Foreskin melanocyte (primary cell): ENCODE measurements at places on chromosomes 7 and 10.

DNA sequence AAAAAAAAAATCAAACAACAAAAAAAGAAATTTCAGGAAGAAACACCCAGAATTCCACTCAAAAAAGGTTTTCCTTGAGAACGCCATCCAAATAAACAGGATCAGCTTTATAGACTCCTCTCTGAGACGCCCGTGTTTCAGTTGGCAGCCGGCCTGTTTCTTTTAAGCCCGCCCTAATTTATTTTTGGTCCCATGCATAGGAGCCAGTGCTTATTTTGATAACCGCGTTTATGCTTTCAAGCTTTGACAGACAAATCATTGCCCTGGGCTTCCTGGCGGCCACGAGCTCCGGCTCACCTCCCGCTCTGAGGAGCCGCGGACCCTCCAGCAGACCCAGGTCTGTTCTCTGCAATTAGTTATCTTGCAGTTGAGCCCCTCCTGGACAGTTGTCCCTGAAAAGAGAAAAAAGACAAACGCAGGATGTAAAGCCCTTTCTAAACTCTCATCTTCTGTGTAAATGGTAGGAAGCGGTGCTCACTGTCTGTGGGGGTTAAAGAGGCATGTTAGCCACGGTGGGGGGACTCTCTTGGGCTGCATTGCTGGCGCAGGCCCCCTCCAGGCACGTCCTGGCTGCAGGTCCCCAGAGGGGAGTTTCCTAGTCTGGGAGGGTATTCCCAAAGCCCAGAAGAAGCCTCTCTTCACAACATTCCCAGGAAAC, 22.2 kb upstream of the UNCX start:
- DNase-seq: no peak

- no peak for DNase-seq
These were observed 131.8 kb upstream of the CTTNBP2 start for GRCh38 chr7:118005026-118005425.

DNA sequence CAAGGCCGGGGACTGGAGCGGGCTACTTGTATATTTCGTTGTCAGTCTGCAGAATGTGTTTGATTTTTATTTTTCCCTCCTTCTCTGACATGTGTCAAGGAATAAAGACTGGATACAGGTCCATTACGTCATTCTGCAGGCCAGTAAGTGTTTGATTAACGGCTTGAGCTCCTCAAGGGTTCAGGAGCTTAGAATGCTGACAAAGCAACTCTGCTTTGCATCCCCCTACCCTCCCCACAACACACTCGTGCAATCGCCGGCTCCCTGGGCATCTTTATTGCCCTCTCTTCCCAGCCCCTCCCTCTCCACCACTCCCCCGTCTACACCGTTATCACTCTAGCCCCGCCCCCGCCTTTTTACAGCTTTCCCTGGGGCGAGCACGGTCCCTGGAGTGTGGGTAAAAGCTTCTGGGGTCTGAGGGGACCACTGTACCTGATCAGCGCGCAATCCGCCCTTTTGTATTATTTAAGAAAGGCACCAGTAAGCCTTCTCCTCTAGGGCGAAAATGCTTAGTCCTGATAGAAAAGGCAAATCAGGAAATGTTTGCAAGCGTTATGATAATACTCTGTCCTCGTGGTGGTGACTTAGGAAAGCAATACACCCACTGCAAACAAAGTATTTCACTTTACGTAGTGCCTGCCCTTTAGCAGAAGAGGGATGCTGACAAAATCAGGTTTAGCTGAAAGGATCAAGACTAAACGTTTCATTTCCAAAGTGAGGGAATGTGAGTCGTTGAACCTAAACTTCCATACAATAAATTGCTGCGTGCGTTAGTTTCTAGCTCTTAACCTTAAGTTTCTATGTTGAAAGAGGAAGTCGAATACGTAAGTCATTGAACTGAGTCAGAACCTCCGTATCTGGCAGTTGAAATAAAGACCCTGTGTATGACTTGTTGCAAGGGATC, 1.4 kb upstream of the CREB5 start:
- peak; percentile 29 for DNase-seq

DNA sequence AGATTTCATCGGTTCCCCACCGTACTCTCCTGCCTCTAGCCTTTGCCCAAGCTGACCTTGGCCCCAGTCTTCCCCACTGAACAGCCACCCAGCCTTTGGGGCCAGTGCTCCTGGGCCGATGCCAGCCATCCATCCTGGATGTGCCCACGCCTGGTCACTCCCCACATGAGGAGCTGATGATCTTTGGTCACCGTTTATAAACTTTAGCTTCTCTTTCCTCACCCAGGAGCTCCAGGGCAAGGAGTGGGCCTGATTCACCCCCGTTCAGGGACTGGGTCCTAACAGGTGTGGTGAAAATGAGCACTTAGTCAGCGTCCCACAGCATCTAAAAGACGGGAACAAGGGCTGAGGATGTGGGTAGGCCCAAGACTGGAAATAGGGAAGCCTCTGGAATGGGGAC, 22.9 kb downstream of the GTF2IRD1 start:
- DNase-seq: no peak

GRCh38 chr7:135994466-135995205, 17.5 kb upstream of the MTPN start:
- no peak for DNase-seq

DNA sequence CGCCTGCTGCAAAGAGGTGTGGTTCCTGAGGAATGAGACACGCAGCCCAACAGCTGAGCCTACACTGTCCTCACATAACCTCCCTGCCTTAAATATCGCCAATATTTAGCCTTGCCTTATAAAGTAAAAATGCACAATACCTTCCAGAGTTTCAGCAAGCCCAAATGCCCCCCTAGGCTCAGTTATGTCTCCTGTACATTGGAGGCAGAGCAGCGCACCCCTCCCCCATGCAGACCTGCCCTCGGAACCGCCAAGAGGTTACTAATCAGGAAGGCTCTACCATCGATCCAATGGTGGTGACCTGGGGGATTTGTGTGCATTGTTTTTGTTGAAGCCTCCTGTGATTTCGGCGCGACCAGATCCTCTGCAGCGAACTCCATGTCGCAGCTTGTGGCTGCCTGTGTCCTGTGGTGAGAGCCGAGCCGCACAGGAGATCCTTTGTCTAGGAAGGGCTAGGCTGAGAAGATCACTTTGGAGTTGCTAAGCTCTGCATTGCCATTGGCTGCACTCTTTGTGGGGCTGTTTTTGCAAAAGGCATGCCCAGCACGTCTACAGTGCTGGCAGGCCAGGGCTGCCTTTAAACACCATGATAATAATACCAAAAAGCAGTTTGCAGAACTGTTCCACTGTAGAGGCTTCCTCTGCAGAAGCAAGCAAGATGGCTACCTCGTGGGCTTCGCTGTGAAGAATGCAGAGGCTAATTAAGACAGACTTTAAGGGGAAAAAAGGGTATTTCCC, 40.1 kb downstream of the TET1 start:
- peak; percentile 96 for DNase-seq

- DNase-seq: no peak
These were observed 8.6 kb upstream of the ADARB2 start for GRCh38 chr10:1745780-1746456.

DNA sequence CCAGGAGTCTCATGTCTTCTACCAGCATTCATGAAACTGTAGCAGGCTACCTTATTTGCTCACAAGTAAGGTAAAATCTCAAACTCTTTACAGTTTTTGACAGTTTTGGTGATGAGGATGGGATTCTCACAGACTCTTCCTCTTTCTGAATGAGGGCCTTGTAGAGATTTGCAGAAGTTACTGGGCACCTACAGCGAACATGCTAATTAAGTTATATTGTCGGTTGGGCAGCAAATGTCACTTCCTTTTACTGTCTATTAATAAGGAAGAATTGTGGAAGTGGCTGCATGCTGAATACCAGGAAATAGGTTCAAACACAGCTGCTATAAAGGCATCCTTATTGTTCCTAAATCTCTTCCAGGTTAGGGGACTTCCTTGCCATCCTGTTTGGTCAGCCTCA, 189.6 kb downstream of the DNAJC1 start:
- no peak for DNase-seq

DNA sequence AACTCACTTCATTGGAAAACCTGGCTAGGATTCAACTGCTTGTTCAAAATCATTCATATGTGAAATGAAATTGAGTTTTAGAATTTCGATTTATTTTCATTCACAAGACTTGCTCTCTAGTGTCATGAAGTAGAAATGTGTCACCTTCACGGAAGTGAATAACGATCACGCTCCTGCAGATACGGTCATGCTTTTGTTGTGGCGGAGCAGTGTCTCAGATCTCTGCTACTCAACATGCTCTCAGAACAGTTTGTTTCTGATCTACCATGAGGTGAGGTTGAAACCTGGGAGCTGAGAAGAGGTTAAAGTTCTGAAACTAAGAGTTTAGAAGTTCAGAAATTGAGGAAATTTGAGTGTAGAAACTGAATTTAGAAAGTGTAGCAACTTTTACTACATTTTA, 13.8 kb upstream of the PITRM1 start:
- DNase-seq: no peak

- DNase-seq: no peak
These were observed 31.3 kb downstream of the CH25H start for GRCh38 chr10:89175816-89176215.

DNA sequence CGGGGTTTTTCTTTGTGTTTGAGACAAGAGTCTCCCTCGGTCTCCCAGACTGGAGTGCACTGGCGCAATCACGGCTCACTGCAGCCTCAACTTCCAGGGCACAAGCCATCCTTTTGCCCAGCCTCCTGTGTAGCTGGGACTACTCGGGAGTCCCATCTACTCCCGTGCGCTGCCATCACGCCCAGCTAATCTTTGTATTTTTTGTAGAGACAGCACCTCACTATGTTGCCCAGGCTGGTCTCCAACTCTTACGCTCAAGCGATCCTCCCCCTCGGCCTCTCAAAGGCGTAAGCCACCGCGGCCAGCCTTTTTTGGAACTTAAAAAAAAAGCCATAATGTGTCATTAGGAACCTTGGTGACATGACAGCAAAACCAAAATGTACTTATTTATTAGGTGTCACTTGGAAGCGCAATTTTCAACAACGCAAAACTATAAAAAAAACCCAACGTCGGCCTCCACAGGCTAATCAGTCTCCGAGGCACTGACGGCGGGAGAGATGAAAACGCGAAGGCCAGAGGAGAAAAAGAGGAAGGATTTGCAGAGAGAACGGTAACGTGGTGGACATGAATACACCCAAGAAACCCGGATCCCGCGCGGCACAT, 911 bp upstream of the HNRNPH3 start:
- no peak for DNase-seq

DNA sequence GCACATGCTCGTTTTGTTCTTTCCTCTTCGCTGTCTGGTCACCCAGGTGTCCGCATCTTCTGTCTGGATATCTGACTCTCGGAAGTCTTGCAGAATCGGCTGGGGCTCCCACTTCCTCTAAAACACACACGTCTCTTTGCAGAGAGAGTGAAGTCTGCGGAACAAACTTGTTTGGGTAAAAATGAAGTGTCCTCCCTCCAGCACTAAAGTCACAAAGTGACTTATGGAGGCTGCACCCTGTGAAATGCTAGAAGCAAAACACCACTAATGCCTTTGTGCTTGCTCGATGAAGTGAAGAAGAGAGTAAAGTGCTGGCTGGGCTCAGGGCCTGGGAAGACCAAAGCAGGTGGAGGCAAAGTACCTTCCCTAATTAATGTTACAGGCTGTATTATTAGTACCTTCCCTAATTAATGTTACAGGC, 71.4 kb downstream of the FGFR2 start:
- DNase-seq: no peak

DNA sequence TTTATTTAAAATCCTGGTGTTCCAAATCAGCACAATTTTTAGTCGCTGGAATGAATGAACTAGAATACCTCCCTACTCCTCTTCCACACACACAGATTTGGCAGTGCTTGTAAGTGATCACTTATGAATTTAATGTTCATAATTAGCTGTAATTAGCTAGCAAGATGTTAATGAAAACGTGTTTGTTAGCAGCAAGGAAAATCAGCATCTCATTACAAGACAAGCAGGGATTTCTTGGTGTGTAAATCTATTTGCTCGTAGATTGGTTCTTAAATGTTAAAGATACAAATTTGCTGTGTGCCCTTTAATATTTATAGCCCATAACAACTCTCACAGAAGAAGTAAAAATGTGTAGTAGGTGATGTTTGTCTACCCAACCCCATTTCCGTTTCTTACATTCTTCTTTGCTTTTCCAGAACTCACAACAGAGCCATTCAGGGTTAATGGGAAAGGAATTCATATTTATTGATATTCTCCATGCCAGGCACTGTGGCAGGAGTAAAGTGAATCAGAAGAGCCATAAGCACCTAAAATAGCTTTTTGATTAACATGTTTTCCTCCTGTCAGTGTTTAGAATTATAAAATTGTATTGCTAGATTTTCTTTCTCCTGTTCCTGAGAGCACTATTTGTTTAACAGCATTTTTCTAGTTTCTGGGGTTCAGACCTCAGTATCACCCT, 49.6 kb downstream of the SEMA3C start:
- DNase-seq: no peak

- no peak for DNase-seq
These were observed 202.0 kb downstream of the POM121L12 start for GRCh38 chr7:53237344-53237913.

DNA sequence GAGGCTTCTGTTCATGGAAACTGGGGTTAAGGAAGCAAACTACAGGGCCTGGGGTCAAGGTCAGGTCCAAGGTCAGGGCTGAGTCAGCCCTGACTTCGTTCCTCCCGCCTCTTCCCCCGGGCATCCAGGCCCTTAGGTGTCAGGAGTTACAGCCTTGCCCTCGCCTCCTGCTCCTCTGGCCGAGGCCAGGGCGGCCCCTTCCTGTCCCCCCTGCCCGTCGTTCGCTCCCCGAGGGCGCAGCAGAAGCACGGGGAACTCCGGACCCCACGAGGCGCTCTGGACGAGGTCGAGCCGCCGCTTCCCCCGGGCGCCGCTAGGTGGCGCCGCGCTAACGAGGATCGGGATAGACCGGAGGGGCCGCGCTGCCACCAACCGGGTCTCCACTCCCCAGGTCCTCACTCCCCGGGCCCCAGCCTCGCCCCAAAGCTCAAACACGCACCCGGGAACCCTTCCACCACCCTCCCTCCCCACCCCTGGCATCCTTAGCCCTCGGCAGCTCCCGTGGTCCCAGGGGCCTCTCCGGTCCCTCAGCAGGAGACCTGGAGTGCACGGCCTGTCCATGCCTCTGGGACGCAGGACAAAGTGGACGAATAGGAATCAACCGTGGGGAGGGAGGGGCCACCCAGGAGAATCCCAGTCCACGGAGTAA, 59.2 kb upstream of the MYL10 start:
- DNase-seq: peak; percentile 29
